Activated CD8-positive, alpha-beta memory T cell treated with anti-CD3 and anti-CD28 coated beads for 48 hours (primary cell): ENCODE measurements at places on chromosomes 16 and 17.

GRCh38 chr16:8310323-8310722 is 280.0 kb downstream of the TMEM114 start:
- DNase-seq: no peak

- no peak for DNase-seq
Observed at GRCh38 chr17:32803544-32803943, 73.4 kb downstream of the MYO1D start.

- no peak for DNase-seq
Observed at GRCh38 chr17:20852990-20853370, 189.8 kb downstream of the USP22 start.

DNA sequence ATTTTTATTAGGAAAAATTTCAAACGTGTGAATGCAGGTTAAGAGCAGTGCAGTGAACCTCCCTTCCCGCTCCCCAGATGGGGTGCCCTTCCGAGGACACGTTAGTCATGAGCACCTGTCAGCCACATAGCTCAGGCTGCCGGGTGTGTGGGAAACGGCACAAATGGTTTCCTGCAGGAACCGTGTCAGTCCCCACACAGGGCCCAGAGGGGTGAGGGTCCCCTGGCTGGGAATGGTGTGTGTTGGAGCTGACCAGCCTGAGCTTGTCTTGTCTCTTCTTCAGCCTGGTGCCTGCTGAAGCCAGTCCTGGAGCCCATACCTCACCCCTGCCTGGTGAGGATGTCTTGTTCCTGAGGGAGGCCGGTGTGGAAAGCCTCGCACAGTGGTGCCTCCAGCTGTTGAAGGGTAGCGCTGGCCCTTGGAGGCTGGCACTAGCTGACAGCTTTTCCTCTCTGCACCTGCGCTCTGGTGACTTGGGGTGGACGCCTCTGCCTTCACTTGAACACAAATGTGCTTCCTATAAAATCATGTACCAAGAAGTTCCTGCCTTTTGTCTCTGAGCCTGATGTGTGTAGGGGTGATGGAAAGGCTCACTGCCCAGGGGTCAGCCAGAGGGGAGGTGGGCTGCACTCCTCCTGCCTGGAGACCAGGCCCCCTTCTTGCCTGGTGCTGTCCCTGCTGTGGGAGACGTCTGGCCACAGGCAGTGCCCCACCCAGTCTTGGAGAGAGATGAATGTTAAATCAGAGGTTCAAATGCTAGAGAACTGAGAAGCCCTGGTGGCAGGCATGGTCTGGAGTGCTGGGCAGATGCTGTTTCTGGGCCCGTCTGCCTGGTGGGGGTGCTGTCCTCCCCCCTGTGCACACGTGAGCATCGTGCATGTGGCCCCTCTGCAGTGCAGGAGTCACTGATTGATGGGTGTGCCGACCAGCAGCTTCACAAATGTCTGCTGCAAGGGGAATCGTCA is 102.6 kb upstream of the ZNF750 start:
- DNase-seq: no peak

DNA sequence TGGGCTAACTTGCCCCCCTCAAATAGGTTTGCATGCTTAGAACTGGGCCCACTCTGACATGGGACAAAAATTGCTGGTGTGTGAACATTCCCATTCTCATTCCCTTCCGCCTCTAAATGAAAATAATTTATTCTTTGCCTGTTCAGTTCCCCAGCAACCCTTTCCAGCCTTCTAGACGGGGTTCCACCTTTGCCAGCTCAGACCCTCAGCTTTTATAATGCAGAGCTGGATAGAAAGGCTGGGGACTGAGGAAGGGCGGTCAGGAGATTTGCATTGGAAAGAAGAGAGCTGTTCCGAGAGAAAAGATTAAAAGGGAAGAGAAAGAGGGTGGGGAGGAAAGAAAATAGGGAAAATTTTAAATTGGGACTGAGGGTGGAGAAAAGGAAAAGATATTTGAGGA is 151.1 kb upstream of the WSCD1 start:
- DNase-seq: no peak

GRCh38 chr17:48406936-48407567 is 23.0 kb downstream of the SKAP1 start:
- DNase-seq: no peak

- no peak for DNase-seq
Observed at GRCh38 chr16:85081765-85082164, 30.5 kb downstream of the CIBAR2 start.

GRCh38 chr17:62870030-62870541 is 62.0 kb upstream of the MARCHF10 start:
- DNase-seq: no peak

GRCh38 chr16:58272855-58273254 is 22.0 kb downstream of the PRSS54 start:
- no peak for DNase-seq

- DNase-seq: no peak
Observed at GRCh38 chr16:51151961-51152663, 1.0 kb upstream of the SALL1 start.

DNA sequence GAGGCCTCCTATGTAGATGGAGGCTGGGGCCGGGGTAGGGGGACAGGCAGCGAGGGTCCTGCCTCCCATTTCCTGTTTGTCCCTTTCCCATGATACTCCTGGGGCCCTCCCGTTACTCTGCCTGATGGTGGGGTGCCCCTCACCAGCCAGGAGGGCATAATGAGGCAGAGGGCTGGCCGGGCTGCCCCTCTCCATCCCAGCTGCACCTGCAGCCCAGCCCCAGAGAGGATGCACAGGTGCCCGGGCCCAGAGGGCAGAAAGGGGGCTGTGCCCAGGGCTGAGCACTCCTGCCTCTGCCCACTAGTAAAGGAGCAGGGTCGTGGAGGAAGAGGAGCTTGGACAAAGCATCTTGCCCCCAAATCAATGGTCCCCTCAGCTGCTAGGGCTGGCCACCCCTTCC is 10.4 kb downstream of the ADAM11 start:
- DNase-seq: no peak

- DNase-seq: no peak
Observed at GRCh38 chr16:76943921-76944320, 247.1 kb upstream of the MON1B start.

GRCh38 chr17:61235827-61236197 is 163.8 kb upstream of the TBX2 start:
- DNase-seq: no peak

DNA sequence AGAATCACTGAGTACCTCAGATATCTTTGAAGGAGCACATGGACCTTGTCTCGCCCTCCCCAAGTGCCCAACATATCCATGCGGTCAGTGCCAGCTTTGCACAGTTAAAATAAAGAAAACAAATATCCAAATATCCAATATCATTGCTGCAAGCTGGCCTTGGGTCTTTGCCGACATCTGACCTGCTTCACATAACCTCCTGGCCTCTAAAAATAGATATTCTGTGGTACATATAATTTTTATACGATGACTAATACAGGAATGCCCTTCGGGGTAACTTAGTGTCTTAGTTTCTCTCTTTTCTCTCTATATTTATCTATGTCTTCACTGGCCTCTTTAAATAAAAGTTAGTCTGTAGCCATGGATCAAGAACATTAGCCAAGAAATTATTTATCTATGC is 67.8 kb downstream of the MAF start:
- DNase-seq: no peak

DNA sequence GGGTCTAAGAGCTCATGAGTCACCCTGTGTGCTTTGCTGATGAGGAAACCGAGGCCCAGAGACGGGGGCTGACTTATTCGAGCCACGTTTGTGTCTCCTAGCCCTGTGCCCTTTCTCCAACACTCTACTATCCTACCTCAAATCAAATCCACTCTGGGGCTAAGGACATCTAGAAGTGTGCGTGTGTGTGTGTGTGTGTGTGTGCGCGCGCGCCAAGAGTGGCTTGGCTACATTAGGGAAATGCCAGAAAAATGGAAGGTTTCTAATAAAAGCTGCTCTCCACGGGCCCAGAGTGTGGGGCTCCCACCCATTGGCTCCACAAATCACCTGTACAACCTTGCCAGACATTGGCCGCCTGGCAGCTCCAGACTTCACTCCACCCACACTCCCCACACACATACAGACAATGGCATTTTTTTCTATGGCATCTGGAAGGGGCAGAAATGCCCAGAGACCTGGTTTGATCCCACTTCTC is 30.3 kb upstream of the PHOSPHO1 start:
- DNase-seq: no peak
